ENCODE measurements at places on chromosomes 11 and 22.

- DNase-seq = no peak
Observed at GRCh38 chr11:16225623-16226022, 130.7 kb downstream of the SOX6 start.

DNA sequence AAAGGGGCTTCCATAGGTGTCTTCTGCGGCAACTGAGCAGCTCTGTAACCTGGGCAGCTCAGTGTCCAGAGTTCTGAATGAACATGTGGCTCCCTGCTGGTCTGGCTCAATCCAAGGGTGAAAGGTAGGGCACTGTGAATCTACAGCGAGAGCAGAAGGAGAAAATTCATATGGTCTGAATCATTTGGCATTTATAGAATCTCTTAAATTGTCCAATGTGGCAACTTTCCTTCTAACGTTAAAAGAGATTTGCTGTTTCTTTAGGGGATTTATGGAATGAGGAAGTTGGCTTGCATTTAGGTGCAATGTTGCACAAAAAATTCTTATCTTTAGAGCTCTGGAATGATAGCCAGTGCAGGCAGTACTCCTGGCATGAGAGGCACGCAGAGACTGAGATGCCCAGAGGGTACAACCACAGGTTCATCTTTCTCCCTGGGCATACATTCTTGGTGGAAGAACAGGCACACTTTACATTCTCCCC lies 17.0 kb downstream of the ATXN10 start:
- DNase-seq = no peak

GRCh38 chr11:5507933-5508305 lies 1.8 kb downstream of the UBQLN3 start:
- no peak for DNase-seq

DNA sequence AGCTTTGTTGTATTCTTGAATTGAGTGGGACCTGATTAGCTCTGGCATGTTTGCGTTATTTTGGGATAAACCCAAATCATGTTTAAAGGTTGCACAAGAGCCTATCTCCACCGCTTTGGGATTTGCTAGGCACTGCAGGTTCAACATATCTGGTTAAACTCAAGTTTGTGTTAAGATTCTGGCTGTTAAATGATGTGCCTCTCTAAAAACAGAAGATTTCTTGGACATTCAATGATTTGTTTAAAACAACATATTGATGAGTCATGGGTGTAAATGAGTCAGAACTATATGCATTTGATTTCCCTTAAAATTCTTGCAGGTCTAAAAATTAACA lies 67.4 kb downstream of the AMOTL1 start:
- no peak for DNase-seq

GRCh38 chr11:67542971-67543370 lies 19.7 kb upstream of the CABP2 start:
- no peak for DNase-seq

DNA sequence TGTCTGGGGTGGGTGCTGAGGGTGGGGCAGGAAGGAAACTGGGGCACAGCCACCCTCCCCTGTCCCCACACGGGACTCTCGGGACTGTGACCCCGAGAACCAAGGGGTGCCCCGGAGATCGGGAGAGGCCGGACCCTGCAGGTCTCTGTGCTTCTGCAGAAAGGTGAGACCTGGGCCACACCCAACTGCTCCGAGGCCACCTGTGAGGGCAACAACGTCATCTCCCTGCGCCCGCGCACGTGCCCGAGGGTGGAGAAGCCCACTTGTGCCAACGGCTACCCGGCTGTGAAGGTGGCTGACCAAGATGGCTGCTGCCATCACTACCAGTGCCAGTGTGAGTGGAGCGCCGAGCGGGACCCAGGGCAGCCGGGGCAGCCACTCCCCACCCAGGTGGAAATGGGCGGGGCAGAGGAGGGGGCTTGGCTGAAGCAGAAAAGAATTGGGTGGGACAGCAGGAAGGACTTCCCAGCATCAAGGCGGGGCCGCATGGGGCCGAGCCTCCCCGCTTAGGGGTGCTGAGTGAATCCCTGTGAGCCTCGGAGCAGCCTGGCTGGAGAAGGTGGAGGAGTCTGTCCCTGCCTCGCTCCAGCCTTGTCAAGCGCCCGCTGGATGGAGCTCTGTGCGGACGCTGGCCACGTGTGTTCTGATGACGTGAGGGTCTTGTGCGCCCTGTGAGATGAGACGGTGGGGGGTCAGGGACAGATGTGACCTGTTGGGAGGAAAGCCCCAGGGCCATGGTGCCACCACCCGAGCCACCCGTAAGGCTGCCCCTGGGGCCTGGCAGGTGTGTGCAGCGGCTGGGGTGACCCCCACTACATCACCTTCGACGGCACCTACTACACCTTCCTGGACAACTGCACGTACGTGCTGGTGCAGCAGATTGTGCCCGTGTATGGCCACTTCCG lies 29.3 kb upstream of the MUC5B start:
- no peak for DNase-seq

GRCh38 chr22:36144886-36145541 lies 15.5 kb downstream of the APOL3 start:
- no peak for DNase-seq

- peak; percentile 2 for DNase-seq
Observed at GRCh38 chr11:100687054-100687629, at the start of gene ARHGAP42. Gene ARHGAP42 (plus strand): TSS chr11:100687288. CDS start chr11:100687679, 391 bp downstream.

Measured in activated naive CD4-positive, alpha-beta T cell (primary cell).